ENCODE measurements at places on chromosomes 11 and 22.
A peak's percentile ranks its signal among the peaks of the same experiment; 100 is the strongest.

- no peak for DNase-seq
Observed at GRCh38 chr11:120284272-120284671, 40.8 kb upstream of the TLCD5 start.

GRCh38 chr11:68340784-68341556, 28.6 kb downstream of the LRP5 start:
- peak; percentile 76 for DNase-seq

- DNase-seq, result no peak
Observed at GRCh38 chr11:17972987-17973386, 39.9 kb downstream of the SERGEF start.

- DNase-seq, result no peak
Observed at GRCh38 chr11:94781837-94782236, 13.7 kb downstream of the AMOTL1 start.

GRCh38 chr11:99676292-99676691, 655.5 kb downstream of the CNTN5 start:
- no peak for DNase-seq

Measured in activated CD4-positive, alpha-beta T cell treated with anti-CD3 and anti-CD28 coated beads, Interleukin-10, Interleukin-2, amounts not matched to agents 100 ng/mL and 50 ng/mL, durations not matched to agents 16 hours and 8 hours (primary cell).